ENCODE measurements at places on chromosomes 7 and 10.

GRCh38 chr10:11245510-11245909 is 227.8 kb downstream of the CELF2 start:
- DNase-seq: no peak

DNA sequence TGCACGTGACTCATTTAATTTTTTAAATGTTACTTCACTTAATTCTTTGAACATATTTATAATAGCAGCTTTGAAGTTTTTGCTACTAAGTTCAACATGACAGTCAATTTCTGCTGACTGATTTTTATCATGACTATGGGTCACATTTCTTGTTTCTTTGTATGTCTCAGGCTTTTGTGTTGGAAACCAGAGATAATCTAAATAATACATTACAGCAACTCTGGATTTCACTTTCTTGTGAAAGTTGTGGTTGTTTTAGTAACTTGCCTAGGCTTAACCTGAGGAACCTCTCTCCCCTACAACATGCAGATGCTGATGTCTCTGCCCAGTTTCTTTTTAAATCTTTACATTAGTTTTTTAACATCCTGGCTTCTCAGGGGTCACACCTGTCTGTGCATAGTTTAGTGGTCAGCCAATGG is 180.8 kb downstream of the CCDC71L start:
- DNase-seq: peak; percentile 25

DNA sequence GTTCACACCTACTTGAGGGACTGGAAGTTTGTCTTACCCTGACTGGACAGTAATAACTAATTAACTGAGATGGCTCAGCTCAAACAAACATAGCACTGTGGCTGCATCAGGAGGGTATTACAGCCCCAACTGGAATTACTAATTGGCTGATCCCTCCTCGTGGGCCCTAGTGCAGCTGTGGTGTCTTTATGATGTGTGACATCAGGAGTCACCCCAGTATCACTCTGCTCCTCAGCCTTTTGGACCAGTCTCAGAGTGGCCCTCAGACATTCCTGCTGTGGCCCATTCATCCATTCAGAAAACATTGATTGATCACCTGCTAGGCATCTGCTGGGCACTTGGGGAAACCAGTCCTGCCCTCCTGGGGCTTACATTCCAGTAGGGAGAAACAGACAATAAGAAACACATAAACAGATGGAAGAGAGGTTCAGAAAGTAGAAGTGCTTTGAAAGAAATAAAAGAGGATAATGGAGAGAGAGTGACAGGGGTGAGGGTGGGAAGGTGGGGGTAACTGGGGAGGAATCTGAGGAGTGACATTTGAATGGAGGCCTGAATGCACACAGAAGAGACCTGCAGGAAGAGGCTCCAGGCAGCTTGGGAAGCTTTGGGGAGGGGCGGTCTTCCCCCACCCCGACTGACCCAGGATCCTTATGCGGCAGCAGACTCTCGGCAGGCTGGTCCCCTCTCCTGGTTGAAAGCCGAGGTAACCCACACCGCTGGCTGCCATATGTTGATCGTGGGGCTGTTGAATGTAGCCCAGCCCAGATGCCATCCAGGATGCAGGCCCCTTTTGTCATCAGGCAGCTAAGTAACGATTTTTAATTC is 113.1 kb downstream of the C10orf105 start:
- no peak for DNase-seq

DNA sequence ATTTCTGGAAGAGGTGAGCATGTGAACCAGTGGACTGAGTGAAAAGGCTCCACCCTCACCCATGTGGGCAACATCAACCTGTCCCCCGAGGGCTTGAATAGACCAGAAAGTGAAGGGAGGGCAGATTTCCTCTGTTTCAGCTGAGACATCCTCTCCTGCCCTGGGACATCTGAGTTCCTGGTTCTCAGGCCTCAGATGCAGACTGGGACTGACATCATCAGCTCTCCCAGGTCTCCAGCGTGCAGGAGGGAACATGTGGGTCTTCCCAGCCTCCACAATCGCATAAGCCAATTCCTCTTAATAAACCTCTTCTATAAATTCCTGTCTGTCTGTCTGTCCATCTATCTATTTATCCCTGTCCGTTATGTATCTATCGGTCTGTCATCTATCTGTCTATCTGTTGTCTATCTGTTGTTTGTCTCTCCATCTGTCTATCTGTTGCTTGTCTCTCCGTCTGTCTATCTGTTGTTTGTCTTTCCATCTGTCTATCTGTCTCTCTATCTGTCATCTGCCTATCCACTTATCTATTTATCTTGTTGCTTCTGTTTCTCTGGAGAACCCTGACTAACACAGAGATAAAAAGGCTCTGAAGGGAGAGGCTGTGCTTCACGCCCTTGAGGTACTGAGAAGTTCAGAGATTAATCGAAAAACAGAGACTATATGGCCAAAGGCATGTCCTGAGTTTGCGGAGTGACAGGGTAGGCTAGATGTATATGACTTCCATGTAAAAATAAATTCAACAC is 140.3 kb upstream of the PFKP start:
- DNase-seq: no peak

DNA sequence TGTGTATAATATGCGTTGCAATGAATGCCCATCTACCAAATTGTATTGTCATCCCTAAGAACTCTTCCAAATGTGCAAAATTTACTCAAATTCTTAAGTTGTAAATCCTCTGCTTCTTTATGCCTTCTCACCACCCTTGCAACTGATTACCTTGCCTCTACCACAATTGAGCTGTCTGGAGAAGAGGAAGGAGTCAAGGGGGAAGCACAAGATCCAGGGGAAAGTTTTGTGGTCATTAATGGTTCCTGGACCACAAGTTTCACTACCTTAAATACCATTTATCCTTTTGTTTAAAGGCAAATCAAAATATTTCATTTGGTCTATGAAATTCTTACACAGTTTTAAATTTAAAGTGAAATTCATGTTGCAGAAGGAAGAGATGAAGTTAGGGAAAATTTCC is 16.7 kb downstream of the CRPPA start:
- DNase-seq: peak; percentile 36

DNA sequence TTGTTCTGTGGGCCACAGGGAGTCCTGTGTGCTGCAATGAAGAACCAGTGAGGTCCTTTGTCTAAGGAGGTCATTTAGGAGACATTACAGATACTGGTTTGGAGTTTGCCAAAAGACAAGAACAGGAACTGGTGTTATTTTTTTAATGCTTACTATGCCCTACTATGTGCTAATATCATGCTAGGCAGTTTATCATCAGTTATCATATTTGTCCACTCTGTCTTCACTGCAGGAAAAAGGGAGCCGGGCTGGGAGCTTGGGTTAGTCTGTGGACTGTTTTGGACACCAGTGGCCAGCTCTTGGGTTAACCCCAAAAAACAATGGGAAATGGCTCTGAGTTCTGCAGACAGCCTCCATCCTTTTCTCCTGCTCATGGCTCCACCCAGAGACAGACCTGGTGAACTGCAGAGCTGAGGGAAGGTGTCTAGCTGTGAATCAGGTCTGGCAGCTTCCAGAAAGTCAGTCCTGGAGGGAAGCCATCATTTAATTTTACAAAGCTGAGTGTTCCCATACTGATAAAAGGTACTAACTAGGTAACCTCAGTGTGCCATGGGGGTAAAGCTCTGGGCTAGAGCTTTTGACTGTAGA is 101.2 kb upstream of the ZNF746 start:
- DNase-seq: peak; percentile 8

- no peak for DNase-seq
These were observed 62.2 kb upstream of the CARD11 start for GRCh38 chr7:3105856-3106255.

DNA sequence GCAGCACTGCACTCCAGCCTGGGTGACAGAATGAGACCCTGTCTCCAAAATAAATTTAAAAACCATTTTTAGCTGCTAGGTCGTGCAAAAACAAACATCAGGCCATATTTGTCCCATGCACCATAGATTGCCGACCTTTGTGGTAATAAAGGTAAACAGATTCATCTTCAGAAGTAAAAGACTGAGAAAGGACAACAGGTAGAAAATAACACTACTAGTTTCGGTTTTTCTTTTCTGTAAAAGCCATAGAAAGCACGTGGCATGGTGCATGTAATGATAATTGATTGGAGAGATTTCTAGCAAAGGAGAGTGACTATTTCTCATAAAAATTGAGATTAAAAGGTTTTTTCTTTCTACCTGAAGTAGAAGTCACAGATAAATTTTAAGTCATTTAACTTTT is 93.9 kb downstream of the DNAH11 start:
- no peak for DNase-seq

GRCh38 chr10:84355106-84355505 is 26.7 kb downstream of the CCSER2 start:
- no peak for DNase-seq
